ENCODE measurements at places on chromosomes 7 and 10.

GRCh38 chr7:104272767-104273384 is 55.5 kb upstream of the LHFPL3 start:
- DNase-seq, result no peak

- no peak for DNase-seq
Measured at GRCh38 chr7:30911561-30911969, at the start of gene AQP1. Gene AQP1, plus strand, starts transcription at chr7:30911853. Its CDS starts 57 bp downstream, at chr7:30911910.

GRCh38 chr7:68020102-68020501 is 1023.5 kb downstream of the TYW1 start:
- DNase-seq, result no peak

GRCh38 chr10:61304746-61305145 is 148.4 kb downstream of the TMEM26 start:
- DNase-seq, result no peak

- DNase-seq, result peak; percentile 37
Measured at GRCh38 chr7:134120405-134120804, 6.7 kb upstream of the LRGUK start.

DNA sequence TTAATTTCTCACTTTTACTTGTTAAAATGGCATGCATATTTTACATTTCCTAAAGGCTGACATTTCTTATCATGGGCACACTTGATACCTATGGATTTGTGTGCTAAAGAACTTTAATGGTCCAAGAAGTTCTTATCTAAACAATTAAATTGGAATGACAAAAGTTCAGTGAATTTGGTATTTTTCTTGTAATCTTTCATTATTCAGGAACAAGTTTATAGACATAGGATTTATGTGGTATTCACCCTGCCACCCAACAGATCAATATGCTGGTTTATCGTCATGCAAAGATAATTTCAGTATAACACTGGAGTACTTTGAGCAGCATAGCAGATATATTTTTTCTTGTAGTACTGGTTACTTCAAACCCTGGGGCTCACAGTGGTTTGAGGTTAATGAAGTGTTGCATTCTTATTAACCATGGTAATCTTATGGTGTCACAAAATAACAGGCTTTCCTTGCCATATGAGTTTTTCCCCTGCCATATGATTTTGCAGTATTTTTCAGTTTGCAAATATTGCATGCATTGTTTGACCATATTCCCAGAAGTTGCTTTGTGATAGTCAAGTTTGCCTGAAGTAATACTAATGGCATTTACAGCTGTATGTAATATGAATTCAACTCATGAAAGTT is 148.8 kb downstream of the PPP1R9A start:
- DNase-seq, result no peak

- no peak for DNase-seq
Measured at GRCh38 chr10:78584681-78585080, 484.1 kb upstream of the ZMIZ1 start.

GRCh38 chr10:60343254-60343653 is 46.4 kb downstream of the ANK3 start:
- no peak for DNase-seq

DNA sequence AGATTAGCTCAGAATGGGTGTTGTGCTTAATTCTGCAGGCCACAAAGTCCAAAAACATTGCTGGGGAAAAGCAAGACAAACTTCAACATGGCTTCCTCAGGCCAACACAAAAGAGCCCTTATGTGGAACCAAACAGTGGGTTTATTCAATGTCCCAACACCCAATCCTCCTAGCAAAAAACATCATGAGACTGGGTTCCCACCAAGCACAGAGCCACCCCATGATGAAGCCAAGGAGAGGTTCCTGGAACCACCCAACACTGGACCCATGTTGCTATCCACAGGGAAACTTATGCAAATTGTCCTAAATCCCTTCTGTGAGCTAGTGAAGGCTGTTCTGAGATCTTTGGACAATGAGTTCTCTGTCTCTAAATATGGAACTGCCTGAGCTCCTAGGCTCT is 24.0 kb downstream of the SLC25A13 start:
- DNase-seq, result no peak
